NCI-H187 treated with DMSO at 0.1 percent for 48 hours (cell line): ENCODE measurements at places on chromosomes 6 and 20.

GRCh38 chr6:107517274-107517673 is 27.4 kb downstream of the SOBP start:
- no peak for DNase-seq

DNA sequence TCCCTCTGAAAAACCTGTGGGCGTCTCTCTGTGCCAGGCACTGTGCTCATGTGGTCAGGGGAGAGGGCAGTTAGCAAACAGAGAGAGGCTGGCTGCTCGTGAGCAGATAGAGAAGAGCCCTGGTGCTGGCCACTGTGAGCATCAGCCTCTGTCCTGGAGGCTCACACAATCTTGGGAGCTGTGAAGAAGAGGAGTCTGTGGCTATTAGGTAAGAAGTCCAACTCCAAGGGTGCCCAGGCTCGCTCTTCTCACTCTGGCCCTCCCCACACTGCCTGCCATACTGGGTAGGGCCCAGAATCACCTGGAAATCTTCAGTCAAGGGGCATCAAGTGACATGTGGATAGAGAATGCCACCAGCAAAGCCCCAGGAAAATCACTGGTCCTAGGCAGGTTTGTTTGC is 14.1 kb downstream of the SCML4 start:
- no peak for DNase-seq

DNA sequence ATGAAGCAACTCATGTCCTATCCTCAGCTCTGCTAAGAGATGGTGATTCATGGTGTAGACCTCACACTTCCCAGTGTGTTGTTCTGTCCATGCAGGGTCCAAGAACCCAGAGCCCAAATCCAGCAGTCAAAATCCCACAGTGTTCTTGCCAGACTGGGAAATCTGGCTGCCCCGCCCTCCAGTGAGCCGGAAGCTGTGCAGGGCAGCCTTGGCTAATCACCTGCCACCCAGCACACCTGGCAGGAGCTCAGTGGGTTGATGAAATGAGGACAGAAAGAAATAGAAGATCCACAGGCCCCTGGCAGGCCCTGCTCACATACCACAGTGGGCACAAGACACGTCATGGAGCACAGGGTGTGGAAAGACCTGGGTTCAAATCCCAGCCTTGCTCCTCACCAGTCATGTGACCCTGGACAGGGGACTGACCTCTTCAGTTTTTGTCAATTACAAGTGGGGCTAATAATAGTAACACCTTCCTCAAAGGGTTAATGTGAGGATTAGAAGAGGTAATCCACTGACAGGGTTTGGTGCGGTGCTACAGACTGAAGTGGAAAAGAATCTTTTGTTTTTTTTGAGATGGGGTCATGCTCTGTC is 13.6 kb upstream of the GUCA1A start:
- DNase-seq = no peak

GRCh38 chr6:170032197-170032596 is 258.7 kb downstream of the DLL1 start:
- no peak for DNase-seq

GRCh38 chr6:133240511-133241085 is 559 bp upstream of the EYA4 start:
- DNase-seq = no peak

- DNase-seq = no peak
These were observed 470.5 kb downstream of the COL12A1 start for GRCh38 chr6:74735304-74735703.

GRCh38 chr20:10673176-10673841 is 490 bp downstream of the JAG1 start:
- no peak for DNase-seq

GRCh38 chr6:9646342-9647070 is 768.4 kb downstream of the TFAP2A start:
- DNase-seq = no peak

- no peak for DNase-seq
These were observed 44.1 kb upstream of the TXNDC5 start for GRCh38 chr6:7954477-7955200.

GRCh38 chr6:163926642-163927041 is 512.1 kb downstream of the QKI start:
- DNase-seq = no peak

- DNase-seq = no peak
These were observed 101.4 kb upstream of the PTPN1 start for GRCh38 chr20:50408526-50409364.

DNA sequence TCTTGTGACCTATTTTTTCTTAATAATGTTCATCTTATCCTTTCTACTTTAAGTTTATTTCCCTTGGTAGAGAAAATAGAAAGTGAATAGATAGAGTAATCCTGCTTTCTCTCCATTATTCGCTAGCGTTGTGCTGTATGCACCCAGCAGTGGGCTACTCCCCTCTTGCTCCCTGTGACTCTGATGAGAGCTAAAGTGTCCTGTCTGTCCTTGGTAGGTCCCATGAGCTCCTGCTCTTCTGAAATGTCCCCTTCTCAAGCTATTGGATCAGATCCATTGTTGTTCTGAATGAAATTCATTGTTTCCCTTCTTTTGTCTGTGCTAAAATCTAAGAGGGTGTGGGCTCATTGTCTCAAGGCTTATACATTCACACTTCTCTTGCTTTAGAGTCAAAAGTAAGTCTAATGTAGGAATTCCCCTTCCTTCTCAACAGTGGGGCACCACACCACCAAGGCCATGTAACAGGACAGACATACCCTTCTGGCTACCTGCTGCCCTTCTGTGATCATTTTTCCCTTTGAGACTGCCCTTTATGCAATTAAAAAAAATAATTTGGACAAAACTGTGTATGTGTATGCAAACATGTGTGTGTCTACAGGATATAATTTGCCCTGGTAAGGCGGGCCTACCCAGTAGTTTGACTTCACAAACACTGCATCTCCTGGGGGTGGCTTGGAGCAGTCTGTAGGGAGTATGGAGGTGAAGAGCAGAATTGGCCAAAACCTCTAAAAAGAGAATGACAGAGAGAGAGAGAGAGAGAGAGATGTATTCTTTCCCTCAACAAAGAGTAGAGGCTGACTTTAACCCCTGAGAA is 167.0 kb upstream of the MYLIP start:
- DNase-seq = no peak

GRCh38 chr20:37313546-37314091 is 24.2 kb downstream of the MANBAL start:
- DNase-seq = no peak

DNA sequence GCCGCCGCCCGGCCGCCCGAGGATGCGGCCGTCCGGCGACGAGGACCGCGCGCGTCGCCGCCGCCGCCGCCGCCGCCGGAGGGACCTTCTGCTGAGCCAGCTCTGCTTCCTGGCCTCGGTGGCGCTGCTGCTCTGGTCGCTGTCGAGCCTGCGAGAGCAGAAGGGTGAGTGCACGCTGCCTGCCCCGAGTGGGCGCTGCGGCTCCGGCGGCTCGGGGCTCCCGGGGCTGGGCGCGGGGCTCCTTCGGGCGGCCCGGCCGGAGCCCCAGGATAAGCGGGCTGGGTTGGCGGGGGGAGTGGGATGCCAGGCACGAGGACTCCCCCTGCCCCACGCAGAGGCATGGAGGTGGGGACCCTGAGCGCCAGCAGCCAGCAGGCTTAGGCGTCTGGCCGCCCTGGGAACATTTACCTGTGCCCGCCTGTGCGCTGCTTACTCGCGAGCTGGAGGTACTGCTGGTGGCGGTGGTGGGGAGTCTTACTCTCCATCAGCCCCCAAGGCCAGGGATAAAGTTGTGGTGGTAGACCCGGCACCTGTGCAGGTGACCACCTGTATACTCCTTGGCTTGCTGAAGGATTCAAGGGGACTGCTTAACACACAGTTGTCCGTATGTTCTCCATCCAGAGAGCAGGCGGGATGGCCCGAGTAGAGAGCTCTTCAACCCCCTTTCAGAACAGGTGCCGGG is 520 bp downstream of the SLC24A3 start:
- no peak for DNase-seq

- DNase-seq = no peak
These were observed 197.1 kb upstream of the PCSK2 start for GRCh38 chr20:17029698-17030097.

DNA sequence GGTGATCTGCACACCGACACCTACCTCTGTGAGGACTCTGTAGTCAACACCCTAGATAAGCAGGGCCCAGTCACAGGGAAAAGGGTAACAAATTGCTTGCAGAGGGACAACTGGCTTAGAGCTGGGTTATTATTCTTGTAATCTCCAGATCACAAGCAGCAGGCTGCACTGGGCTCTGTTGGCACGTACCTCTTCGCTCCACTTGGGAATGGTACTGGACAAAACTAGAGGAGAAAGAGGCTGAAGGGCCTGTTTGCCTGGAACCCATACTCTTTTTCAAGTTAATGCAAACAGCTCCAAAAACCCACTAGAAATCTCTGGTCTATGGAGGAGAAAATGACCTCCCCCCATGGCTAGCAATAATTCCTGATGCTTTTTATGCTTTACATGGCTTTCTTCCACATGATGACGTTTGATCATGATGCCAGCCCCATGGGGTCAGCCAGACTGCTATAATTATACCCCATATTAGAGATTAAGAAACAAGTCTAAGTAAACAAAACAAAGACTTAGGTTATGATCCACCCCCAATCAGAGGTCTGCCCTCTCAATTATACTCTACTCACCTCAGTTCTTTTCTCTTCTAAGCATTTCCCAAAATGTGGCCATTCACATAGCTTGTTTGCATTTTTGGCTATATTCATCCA is 190.0 kb downstream of the UNC5CL start:
- DNase-seq = no peak

DNA sequence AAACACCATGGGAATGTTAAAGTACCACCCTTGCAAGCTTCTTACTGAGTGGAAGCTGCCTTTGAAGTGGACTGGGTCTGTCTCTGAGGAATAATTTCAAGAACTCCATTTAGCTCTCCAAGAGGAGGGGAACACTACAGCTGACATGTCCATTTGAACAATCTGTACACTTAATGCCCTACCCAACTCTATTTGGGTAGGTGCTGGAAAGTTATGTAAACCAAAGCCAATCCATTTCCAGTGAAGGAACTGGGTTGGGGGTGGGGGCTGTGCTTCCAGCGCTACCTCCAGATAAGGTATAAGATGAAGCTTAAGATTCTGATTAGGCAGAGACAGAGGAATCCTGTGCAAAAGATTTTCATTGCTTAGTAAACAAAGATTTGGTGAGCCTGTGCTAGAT is 122.0 kb downstream of the TCP11 start:
- no peak for DNase-seq

DNA sequence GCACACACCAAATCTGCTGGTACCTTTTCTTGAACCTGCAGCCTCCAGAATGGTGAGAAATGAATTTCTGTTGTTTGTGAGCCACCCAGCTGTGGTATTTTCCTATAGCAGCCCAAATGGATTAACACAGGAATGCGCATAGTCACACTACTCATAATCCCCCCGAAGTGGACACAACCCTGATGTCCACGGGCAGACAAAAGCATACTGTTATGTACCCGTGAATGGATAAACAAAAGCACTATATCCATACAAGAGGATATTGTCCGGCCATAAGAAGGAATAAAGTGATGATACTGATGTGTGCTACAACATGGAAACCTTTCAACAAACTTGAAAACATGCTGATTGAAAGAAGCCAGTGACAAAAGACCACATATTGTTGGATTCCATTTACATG is 25.1 kb upstream of the RPP40 start:
- no peak for DNase-seq

- DNase-seq = no peak
These were observed 79.0 kb upstream of the TMEM170B start for GRCh38 chr6:11458509-11458908.

DNA sequence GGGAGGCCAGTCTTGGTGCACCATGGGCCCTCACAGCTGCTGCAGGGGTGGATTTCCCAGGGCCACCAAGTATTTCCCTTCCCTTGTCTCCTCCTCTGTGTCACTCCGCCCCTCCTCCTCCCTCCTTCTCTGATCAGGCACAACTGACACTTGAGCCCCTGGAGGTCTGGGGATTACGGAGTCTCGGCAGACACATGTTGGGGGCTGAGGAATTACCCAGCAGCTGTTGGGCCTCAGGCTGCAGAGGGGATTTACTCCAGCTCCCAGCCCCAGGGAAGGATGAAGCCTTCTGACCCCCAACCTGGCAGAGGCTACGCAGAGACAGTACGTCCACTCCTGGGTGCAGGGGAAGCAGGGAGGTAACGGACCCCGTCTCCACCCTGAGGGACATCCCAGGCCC is 420.5 kb upstream of the SULF2 start:
- no peak for DNase-seq

GRCh38 chr6:139006477-139006876 is 18.4 kb upstream of the REPS1 start:
- no peak for DNase-seq

DNA sequence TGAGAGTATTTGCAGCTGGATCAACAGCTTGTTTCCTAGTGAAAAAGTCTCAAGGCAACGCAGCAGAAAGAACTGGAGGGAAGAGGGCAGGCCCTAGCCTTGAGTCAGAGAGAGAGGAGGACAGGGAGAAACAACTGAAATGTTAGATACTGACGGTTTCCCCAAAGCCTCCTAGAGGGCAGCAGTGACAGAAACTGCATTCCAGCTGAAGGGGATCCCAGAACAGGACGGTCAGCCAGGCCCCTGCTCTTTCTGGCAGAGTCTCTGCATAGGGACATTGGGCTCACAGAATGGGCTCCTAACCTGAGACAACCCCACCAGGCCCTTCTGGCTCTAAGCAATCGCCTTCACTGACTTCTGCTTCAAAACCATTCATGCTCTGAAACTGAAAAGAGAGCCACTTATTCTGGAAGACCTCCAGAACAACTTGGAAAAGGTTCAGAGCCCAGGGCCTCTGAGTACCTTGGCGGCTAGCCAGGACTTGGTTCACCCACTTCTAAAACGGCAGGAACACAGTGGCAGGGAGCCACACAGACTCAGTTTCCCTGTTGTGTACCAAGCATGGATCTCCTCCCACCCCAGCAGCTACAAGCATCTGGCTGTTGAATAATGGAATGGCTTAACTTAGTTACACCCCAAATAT is 72.9 kb downstream of the PSMB1 start:
- no peak for DNase-seq
